ENCODE measurements at places on chromosomes 7 and 10. TPM values are rescaled to one million over a fixed set of nuclear protein-coding genes. Genes with fewer than 3 reads are reported as not detected.

DNA sequence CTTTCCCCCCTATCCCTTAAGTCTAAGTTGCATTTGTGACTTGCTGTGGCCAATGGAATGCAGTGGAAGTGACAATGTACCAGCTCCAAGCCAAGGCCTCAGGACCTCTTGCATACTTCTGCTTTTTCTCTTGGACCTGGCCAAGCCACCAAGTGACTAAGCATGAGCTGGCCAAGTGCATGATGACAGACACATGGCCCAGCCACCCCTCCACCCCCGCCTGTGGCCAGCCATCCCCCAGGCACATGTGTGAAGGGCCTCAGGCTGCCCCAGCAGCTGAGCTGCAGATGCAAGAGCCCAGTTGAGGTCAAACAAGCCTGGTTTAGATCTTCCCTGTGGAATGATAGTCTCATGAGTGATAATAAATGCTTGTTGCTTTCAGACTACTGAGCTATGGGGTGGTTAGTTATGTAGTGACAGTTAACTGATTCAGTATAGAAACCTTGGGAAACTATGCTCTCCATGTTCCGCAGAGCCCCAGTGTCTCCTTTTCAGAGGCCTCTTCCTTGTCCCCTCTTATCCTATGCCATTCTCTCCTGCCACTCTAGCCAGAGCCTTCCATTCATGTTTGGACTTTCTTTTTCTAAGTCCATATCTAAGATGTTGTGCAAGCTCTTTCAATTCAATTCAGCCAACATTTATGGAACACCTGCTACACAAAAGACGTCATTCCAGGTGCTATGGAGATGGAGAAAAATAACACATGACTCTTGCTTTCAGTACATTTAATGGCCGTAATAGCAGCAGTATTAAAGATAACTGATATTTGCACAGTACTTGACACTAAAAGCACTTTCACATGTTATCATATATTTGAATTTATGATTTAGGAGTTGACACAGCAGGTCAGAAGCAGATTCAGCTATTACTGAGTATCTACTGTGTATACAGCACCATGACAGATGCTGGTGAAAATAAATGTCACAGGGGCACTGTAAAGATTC is 55.5 kb upstream of the LOXL4 start:
- peak; percentile 71 for DNase-seq

DNA sequence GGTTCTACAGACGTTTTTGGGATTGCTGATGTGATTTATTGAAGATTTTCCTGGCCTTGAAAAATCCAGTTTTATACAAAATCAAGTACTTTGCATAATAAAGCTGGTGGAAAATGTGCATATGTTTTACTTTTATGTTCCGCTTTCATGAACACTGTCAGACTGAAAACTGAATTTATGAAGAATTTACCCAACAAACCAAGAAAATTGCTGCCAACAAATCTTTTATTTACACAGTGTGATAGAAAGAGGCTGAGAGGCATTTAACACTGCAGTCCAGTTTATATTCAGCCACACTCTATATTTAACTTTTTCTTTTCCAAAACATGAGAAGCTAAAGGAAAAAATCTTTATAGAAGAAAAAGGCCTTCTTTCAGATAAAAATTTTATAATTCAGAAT is 35.4 kb upstream of the RSU1 start:
- no peak for DNase-seq

- DNase-seq, result no peak
Observed at GRCh38 chr10:35412003-35412723, 75.9 kb downstream of the CCNY start.

DNA sequence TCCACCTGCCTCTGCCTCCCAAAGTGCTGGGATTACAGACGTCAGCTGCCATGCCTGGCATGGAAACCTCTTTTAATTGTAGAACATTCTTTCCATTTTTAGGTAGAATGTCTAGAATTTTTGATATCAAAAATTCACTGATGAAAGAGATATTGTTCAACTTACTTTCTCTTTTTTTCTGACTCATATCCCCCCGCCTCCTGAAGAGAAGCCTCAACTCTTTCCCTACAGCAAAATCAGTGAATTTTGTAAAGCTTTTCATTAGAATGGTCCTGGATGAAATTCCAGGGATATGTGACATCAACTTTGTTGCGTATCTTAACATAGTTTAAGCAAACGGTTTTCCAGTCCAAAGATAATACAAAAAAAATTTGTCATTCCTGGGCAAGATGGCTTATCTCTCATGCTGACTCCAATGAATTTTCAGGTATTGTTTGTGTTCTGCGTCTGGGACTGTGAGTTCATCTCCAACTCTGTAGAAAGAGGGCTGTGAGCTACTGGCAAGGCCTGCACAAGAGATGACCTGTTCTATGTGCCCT is 256.8 kb downstream of the BMPER start:
- DNase-seq, result no peak

DNA sequence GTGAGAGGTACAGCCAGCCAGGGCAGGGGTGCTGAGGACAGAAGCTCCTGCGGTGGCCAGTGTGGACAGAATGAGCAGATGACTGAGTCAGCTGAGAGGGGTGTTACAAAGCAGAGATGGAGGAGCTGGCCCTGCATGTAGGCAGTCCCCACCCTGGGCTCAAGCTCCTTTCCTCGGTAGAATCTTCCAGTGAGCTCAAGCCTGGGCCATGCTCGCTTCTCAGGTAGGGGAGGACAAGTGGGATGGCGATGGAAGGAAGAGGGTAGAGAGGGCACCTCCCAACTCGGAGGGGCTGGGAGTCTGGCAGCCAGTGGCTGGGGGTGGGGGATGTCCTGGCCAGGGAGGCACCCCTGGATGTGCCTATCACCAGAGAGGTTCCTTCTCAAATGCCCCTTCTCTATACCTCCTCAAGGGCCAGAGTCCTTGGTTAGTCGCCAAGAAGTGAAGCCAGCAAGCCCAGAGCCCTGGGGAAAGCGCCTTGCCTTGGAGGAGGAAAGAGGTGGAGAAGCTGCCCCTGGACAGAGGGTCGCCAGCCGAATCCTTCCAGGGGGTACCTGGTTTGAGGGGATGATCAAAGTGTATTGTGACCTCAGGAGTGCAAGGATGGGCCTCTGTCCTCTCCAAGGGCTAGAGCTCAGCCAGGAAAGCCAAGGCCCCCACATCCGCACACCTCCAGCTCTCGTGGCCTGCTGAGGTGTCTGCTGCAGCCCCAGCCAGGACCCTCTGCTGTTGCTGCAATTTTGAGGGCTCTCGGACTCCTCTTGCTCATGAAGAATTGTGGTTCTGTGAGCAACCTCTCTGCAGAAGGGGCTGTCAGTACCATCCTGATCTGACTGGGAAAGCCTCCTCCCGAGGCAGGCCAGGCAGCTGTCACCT is 88.6 kb upstream of the MACROH2A2 start:
- no peak for DNase-seq

DNA sequence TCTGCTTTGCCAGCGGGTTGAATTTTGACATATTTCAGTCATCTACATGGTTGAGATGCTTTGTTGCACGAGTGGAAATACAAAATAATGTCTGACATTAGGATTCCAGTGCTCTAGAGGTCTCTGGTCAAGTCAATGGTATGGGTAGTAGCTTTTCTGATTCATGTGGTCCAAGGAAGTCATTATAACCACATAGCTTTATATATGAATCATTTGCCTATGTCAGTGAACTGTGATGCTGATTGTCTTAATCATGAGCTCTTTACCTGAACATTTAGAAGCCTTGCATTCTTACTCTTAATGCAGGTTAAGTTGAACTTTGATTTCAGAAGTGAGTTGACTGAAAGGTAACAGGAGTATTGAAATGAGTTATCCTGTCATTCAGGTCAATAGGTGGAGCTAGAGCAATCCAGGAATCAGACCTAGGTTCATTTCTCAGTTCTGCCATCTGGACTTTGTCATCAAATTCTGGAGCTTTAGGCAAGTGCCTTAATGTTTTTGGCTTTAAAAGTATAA is 3.3 kb downstream of the MAPK8 start:
- peak; percentile 83 for DNase-seq

GRCh38 chr7:108293149-108293612 is 163.0 kb upstream of the LAMB4 start:
- DNase-seq, result no peak

DNA sequence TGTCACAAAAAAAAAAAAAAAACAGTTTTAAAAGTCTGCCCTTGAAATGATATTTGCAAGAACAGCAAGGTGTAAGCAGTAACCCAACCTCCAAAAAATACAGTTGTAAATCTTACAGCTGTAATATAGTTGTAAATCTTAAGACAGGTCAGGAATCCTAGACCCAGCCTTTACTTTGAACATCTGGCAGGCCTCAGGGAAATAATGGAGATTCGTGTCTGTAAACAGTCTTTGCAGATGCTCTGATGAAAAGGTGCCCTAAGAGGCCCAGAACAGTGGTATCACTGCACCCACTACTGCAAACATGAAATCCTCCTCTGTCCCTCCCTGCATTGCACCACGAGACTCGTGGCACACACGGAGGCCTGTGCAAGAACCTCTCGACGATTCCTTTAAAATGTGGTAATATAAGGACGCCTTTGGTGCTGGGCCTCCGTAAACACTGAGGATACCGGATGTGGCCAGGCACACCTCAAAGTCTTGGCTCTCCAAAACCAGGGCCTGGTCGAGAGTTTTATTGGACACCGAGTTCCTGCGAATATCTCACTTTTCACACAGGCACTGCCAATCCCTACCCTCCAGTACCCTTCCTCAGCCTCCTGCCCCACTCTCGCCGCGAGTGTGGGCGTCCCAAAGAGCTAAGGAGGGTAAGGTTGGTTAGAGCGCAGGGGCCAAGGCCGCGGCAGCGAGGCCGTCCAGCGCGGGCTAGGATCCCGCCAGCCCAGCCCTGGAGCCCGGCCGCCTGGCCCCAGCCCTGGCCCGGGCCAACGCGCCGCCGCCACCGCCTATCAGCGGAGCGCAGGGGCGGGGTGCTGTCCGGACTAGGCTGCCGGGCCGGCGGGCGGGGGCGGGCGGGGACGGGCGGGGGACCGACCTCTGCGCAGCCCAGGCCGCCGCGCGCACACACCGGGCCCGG is at the start of gene REEP3:
REEP3 (plus strand) TSS at position 902 of the 916 bp plus-strand sequence. CDS start 145 bp downstream, outside the sequence.
- DNase-seq, result peak; percentile 61

DNA sequence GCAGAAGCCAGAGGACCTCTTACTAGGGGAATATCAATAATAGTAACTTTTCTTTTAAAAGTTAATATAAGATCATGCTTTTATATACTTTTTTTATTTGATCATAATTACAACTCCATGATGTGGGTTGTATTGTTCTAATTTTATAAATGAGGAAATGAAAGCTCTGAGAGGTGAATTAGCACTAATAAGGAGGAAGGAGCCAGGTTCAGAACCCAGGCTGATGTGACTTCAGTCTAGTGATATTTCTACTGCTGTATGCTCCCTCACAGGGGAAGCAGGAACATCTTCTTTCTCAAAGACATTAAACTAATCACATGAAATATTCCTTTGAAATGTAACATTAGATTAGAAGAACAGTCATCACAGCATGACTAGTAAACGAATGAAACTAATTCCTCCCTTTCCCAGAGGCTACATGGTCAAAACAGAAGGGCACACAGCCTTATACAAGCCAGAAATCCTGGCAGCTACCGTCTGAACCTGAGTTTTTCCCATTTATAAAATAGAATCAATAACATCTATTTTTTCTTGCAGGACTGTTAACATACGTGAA is 81.4 kb upstream of the GJD4 start:
- DNase-seq, result no peak

- no peak for DNase-seq
Observed at GRCh38 chr7:129851174-129851573, 101.6 kb downstream of the UBE2H start.

DNA sequence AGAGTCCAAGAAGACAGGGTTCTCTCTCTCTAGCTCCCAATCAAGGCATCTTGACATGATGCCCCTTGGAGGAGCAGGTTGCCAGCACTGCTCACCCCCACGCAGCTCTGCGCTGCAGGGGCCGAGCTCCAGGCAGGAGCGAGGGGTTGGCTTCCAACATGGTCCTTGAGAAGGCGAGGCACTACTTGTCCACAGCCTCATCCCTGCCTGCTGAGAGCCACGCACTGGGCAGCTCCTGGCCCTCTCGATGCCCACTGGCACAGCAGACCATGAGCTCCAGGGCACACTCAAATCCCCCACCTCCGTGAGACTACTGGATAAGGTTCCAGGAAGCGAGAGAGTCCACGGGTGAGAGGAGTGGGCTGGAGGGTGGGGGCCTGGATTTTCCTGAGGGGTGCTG is 31.1 kb downstream of the RAMP3 start:
- no peak for DNase-seq

GRCh38 chr10:31362023-31362641 is 43.1 kb downstream of the ZEB1 start:
- no peak for DNase-seq

DNA sequence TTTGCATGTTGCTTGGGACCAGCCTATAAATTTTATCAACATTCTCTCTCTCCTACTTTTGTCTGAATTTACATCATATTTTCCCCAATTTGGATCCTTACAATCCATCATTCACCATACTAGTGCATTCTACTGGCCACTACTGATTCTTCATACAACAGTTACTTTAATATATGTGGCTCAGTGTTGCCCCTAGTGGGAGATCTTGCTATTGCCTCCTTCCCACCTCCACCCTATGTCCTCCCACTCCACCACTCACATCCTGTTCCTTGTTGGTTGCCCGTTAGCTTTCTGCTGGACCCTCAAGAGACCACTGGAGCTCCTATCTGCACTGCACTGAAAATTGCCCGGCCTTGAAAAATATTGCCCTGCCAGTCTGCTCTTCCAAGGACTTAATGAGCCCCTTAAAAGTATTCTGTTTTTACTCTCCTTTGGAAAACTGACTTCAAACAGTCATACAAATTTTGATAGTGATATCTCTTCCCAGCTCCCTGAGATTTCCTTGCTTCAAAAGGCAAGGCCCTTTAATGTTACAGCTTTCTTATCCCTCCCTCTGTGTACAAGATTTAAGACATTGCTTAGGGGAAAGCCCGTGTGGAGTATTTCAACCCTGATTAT is 243.2 kb upstream of the TMEM229A start:
- peak; percentile 57 for DNase-seq

- peak; percentile 44 for DNase-seq
Observed at GRCh38 chr7:47512481-47513176, 69.3 kb downstream of the TNS3 start.

DNA sequence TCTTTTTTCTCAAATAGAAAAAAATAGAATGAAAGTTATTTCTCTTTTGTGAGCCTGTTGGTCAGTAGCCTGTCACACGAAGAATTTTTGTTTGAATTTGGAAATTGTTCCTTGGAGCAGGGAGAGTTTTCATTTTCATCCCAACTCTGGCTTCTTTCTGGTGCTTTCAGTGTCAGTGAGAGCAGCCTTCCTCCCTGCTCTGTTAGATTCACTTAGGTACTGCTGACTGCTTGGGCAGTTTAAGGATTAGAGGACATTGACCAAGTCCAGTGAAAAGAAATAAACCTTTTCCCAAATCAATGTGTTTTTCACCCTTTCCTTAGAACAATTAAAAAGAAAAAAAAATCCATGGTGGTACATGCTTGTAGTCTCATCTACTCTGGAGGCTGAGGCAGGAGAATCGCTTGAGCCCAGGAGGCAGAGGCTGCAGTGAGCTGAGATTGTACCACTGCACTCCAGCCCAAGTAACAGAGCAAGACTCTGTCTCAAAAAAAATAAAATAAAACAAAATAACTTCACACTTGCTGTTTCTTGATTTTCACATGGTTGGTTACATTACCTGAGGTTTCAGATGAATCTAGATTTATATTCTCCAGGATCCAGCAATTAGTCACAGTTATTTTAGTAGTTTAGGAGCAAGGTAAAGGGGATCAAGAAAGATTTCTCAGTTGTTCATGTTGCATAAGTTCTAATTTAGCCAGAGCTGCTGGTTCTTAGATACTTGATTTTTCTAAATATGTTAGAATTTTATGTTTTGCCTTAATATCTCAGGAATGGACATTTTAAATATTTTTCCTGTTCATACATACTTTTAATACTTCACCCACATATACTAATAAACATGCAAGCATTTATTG is 63.1 kb downstream of the ZNRF2 start:
- no peak for DNase-seq

- DNase-seq, result no peak
Observed at GRCh38 chr10:129694691-129695243, 227.7 kb downstream of the MGMT start.

The PANK1 gene
- 8.4 TPM for total RNA-seq

Measured in bronchial epithelial cell (primary cell).